ENCODE measurements at places on chromosomes 3 and 15.

- DNase-seq, result no peak
Observed at GRCh38 chr3:12239301-12239700, 49.6 kb upstream of the PPARG start.

GRCh38 chr3:108103040-108103751, 12.4 kb upstream of the CD47 start:
- DNase-seq, result no peak

GRCh38 chr3:129185783-129186182, 2.1 kb upstream of the CNBP start:
- no peak for DNase-seq

DNA sequence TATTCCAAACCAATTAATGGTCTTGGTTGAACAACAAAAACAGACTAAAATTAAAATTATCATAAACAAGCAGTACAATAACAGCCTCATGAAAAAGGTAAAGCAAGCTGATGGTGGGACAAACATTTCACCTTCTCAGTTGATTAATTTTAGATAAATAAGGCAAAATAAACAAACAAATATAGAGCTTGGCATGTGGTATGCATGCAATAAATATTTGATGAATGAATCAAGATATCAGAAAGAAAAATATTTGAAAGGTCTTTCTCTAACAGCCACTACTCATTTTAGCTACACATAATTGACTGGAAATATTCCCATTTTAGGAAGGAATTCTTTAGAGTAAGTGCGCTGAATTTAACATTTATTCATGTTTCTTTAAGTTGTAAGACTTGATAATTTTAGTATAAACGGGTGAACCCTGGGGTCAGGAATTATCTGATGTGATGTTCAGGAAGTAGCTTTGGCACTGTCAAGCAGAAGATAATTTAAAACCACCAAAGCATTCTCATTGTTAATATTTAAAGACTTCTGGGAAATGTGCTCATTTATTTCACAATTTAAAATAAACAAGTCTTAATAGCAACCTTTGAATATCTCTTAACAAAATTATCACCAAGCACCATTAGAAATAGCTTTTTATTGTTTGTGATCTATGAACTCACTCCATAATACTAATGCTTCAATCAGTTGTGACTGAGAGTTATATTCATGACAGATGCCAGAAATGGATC, 372.3 kb upstream of the TGFBR2 start:
- no peak for DNase-seq

Data from activated CD8-positive, alpha-beta memory T cell treated with anti-CD3 and anti-CD28 coated beads for 1 hour (primary cell).